ENCODE measurements at places on chromosomes 11 and 22. TPM values are rescaled to one million over a fixed set of nuclear protein-coding genes. Genes with fewer than 3 reads are reported as not detected.

NLRP14 gene
- total RNA-seq: not detected

MUC6 gene
- total RNA-seq: not detected

TRIM48 gene
- not detected for total RNA-seq

SMIM35 gene
- not detected for total RNA-seq

PLAAT5 gene
- 1.4 TPM for total RNA-seq

IFITM5 gene
- not detected for total RNA-seq

CASP1 gene
- total RNA-seq: 20.2 TPM

PTGDR2 gene
- total RNA-seq: 4.5 TPM

CCDC73 gene
- not detected for total RNA-seq

C11orf58 gene
- 115 TPM for total RNA-seq

TPBGL gene
- total RNA-seq: not detected

GRCh38 chr22:26845021-26845743 is 187.8 kb downstream of the MIAT start:
- no peak overlapping the region for H3K27ac ChIP-seq
- no peaks in the 10 kb centered on the region for H3K4me1 ChIP-seq
- no peaks in the 10 kb centered on the region for H3K27me3 ChIP-seq
- H3K36me3 ChIP-seq: no peaks in the 10 kb centered on the region
- H3K4me3 ChIP-seq: no peak overlapping the region

DNA sequence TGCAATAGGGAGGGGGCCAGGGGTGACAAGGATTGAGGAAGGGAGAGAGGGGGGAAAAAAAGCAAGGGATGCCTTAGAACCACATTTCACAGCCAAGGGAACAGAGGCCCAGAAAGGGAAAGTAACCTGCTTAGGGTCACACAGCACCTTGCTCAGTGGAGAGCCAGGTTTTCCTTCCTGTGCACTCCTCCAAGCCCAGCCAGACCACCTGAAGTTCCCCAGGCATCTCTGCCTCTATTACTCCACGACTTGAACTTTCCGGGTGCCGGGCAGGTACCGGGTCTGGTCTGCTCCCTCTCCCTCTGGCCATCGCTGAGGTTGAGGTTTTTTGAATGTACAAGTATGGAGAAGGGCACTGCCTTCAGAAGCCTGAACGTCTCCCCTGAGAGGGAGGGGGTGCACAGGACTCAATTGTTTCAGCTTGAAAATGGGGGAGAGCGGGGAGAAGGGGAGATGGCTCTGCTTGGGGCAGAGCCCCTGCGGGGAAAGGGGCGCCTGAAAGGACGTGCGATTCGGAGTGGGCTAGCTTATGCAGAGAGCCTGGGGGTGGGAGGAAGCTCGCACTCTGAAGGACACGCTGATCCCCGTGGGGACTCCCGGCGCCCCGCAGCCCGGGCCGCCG is 516 bp upstream of the SERPINH1 start:
- DNase-seq: no peak
- no peaks in the 10 kb centered on the region for H3K36me3 ChIP-seq
- H3K27ac ChIP-seq: peak overlapping the region; percentile 96
- no peaks in the 10 kb centered on the region for H3K27me3 ChIP-seq
- peaks cover 88% of the 10 kb centered on the region for H3K4me1 ChIP-seq

- H3K27me3 ChIP-seq: no peaks in the 10 kb centered on the region
- no peak overlapping the region for H3K27ac ChIP-seq
- no peaks in the 10 kb centered on the region for H3K36me3 ChIP-seq
- no peak for DNase-seq
- H3K4me3 ChIP-seq: no peak overlapping the region
Observed at GRCh38 chr11:85096939-85097338, 530.2 kb downstream of the DLG2 start.

DNA sequence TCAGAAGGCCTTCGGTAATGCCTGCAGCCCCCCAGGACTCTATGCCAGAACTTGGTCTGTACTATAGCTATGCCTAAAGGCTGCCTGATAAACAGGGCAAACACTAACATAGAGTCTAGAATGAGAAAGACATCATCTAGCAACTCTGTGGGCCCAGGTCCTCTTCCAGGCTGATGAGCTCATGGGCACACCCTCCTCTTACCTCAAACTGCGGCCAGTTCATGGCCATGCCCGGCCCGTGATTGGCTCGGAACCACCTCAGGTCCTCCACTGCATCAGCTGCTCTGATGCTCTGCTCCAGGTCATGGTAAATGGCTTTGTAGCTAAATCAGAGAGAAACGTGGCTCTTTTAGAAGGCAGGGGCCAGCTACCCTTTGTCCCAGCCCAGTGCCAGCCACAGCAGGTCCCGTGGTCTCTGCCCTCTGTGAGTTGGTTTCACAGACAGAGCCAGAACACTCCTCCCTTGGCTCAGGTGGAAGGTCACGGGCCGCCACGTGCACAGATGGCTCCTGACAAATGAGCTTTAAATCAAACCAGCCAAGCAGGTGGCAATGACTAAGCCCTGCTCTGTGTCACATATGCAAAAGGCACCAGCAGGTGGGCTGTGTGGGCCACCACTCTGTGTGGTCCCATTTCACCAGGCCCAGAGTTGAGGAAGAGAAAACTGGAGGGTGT is 25.0 kb upstream of the ARFGAP3 start:
- H3K4me3 ChIP-seq: no peak overlapping the region
- peaks cover 70% of the 10 kb centered on the region for H3K36me3 ChIP-seq
- DNase-seq: peak; percentile 48
- no peak overlapping the region for H3K27ac ChIP-seq

DNA sequence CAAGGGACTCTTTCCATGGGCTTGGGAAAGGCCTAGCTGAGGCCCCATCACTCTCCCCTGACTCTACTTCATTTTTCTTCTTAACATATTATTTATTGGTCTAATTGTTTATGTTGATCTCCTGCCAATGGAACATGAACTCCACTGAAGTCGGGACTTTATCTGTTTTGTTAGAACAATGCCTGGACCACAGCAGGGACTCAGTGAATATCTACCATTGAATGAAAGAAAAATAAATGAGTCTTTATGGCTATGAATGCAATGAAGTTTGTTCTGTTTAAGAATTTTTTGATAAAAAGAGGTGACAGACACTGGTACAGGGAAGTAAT is 112.3 kb downstream of the ADAMTS15 start:
- no peak for DNase-seq
- no peaks in the 10 kb centered on the region for H3K4me1 ChIP-seq
- no peaks in the 10 kb centered on the region for H3K36me3 ChIP-seq
- H3K4me3 ChIP-seq: no peak overlapping the region
- H3K27me3 ChIP-seq: no peaks in the 10 kb centered on the region

GRCh38 chr11:1936072-1936780 is 10.9 kb upstream of the MRPL23 start:
- H3K36me3 ChIP-seq: no peaks in the 10 kb centered on the region
- H3K27me3 ChIP-seq: no peaks in the 10 kb centered on the region
- H3K27ac ChIP-seq: no peak overlapping the region

- H3K4me1 ChIP-seq: no peaks in the 10 kb centered on the region
- no peak overlapping the region for H3K27ac ChIP-seq
- no peak for DNase-seq
Observed at GRCh38 chr11:134282121-134283045, 6.2 kb downstream of the GLB1L3 start.

- no peaks in the 10 kb centered on the region for H3K4me1 ChIP-seq
- H3K27me3 ChIP-seq: no peaks in the 10 kb centered on the region
- H3K4me3 ChIP-seq: no peak overlapping the region
- no peaks in the 10 kb centered on the region for H3K36me3 ChIP-seq
- no peak for DNase-seq
Observed at GRCh38 chr11:123469089-123469488, 39.0 kb downstream of the GRAMD1B start.

DNA sequence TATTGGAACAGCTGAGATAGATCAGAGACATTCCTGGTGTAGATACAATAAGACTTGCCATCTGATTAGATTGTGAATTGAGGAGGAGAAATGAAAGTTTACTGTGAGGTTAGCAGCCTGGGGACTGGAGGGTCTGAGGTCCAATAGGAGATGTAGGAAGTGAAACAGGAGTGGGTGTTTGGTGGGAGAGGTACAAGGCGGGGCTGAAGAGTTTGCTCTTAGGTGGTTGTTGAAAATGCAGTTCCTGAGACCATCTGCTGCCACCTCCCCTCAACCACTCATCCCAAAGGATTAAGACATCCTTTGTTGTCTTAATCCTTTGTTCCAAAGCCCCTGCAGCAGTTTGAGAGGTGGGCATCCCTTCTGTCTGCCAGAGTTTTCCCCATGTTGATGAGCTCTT is 14.8 kb downstream of the PIWIL4 start:
- H3K4me3 ChIP-seq: no peak overlapping the region
- no peaks in the 10 kb centered on the region for H3K36me3 ChIP-seq
- no peak for DNase-seq
- no peaks in the 10 kb centered on the region for H3K27me3 ChIP-seq
- no peak overlapping the region for H3K27ac ChIP-seq

GRCh38 chr11:126581871-126582648 is 226.6 kb downstream of the ST3GAL4 start:
- H3K36me3 ChIP-seq: no peaks in the 10 kb centered on the region
- H3K4me3 ChIP-seq: no peak overlapping the region
- H3K4me1 ChIP-seq: no peaks in the 10 kb centered on the region
- no peak for DNase-seq

GRCh38 chr11:46560300-46560991 is 33.4 kb downstream of the AMBRA1 start:
- no peaks in the 10 kb centered on the region for H3K27me3 ChIP-seq
- H3K4me3 ChIP-seq: peak overlapping the region; percentile 24
- no peaks in the 10 kb centered on the region for H3K36me3 ChIP-seq
- peak overlapping the region; percentile 71 for H3K27ac ChIP-seq
- DNase-seq: no peak
- H3K4me1 ChIP-seq: peaks cover 27% of the 10 kb centered on the region

GRCh38 chr11:26726960-26727359 is 5.1 kb upstream of the SLC5A12 start:
- no peaks in the 10 kb centered on the region for H3K27me3 ChIP-seq
- H3K36me3 ChIP-seq: no peaks in the 10 kb centered on the region
- H3K4me3 ChIP-seq: no peak overlapping the region
- no peaks in the 10 kb centered on the region for H3K4me1 ChIP-seq
- no peak overlapping the region for H3K27ac ChIP-seq

GRCh38 chr22:44160421-44160820 is 20.3 kb upstream of the PARVG start:
- H3K27ac ChIP-seq: peak overlapping the region; percentile 69
- no peaks in the 10 kb centered on the region for H3K27me3 ChIP-seq
- no peaks in the 10 kb centered on the region for H3K4me1 ChIP-seq
- DNase-seq: no peak
- H3K36me3 ChIP-seq: no peaks in the 10 kb centered on the region

DNA sequence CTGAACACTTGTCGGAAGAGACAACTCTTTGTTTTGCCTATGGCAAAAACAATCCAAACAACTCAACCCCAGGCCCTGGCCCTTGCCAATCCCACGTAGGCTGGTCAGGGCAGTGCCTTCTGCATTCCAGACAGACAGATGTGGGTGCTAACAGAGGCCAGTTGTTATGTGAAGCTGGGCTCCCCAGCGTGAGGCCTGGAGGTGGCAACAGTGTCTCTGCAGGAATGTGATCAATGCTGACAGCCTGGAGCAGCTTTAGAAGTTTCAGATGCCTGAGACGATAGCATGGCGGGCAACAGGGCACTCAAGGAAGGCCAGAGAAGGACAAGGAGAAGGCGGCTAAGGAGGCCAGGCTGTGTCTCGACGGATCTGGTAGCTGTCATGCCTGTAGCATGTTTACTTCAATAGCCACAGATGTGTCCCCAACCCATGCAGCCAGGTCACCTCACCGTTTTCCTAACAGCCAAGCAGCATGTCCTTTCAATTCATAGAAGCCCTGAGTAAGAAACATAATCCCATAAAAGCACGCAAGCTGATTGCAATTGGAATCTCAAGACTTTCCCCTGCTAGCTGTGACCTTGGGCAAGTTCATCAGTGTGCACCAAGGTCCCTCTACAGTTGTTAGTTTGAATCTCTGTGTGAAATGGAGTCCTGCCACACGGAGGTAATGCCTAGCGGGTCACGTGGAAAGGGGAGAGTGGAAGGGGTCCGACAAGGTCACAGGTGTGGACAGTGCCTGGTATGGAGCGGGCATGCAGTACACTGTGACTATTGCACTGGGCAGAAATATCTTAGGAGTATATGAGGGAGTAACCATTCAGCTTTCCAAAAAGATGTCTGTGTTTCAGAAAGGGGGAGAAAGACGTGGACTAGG is 14.2 kb upstream of the PPM1F start:
- no peaks in the 10 kb centered on the region for H3K4me1 ChIP-seq
- H3K27ac ChIP-seq: no peak overlapping the region
- no peak for DNase-seq
- H3K36me3 ChIP-seq: no peaks in the 10 kb centered on the region
- no peak overlapping the region for H3K4me3 ChIP-seq

DNA sequence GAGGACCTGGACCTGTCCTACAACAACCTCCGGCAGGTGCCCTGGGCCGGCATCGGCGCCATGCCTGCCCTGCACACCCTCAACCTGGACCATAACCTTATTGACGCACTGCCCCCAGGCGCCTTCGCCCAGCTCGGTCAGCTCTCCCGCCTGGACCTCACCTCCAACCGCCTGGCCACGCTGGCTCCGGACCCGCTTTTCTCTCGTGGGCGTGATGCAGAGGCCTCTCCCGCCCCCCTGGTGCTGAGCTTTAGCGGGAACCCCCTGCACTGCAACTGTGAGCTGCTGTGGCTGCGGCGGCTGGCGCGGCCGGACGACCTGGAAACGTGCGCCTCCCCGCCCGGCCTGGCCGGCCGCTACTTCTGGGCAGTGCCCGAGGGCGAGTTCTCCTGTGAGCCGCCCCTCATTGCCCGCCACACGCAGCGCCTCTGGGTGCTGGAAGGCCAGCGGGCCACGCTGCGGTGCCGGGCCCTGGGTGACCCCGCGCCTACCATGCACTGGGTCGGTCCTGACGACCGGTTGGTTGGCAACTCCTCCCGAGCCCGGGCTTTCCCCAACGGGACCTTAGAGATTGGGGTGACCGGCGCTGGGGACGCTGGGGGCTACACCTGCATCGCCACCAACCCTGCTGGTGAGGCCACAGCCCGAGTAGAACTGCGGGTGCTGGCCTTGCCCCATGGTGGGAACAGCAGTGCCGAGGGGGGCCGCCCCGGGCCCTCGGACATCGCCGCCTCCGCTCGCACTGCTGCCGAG is 1.5 kb downstream of the LRFN4 start:
- no peaks in the 10 kb centered on the region for H3K27me3 ChIP-seq
- no peak overlapping the region for H3K4me3 ChIP-seq
- H3K4me1 ChIP-seq: peaks cover 17% of the 10 kb centered on the region
- DNase-seq: no peak
- no peaks in the 10 kb centered on the region for H3K36me3 ChIP-seq

GRCh38 chr11:131691181-131692041 is 321.0 kb downstream of the NTM start:
- peaks cover 13% of the 10 kb centered on the region for H3K4me1 ChIP-seq
- H3K27ac ChIP-seq: no peak overlapping the region
- no peak for DNase-seq
